ENCODE measurements at places on chromosomes 5 and 9. TPM values are rescaled to one million over a fixed set of nuclear protein-coding genes. Genes with fewer than 3 reads are reported as not detected.

FAM169A gene
- 4.7 TPM for polyA plus RNA-seq

PRR16 gene
- not detected for polyA plus RNA-seq

CDH9 gene
- polyA plus RNA-seq: not detected

SPOCK1 gene
- not detected for polyA plus RNA-seq

SLC4A9 gene
- polyA plus RNA-seq: not detected

KIF24 gene
- polyA plus RNA-seq: 0.19 TPM

LRRC19 gene
- not detected for polyA plus RNA-seq

SLC23A1 gene
- not detected for polyA plus RNA-seq

PCAT7 gene
- not detected for polyA plus RNA-seq

BTNL8 gene
- polyA plus RNA-seq: not detected

SOHLH1 gene
- not detected for polyA plus RNA-seq

RLN2 gene
- polyA plus RNA-seq: 5.6 TPM

FCN1 gene
- 2.1 TPM for polyA plus RNA-seq

MRRF gene
- 24.3 TPM for polyA plus RNA-seq

SPATA6L gene
- 0.68 TPM for polyA plus RNA-seq

DBH gene
- 0.38 TPM for polyA plus RNA-seq

CCL28 gene
- 9.8 TPM for polyA plus RNA-seq

CDC14B gene
- 9.3 TPM for polyA plus RNA-seq

PRLR gene
- not detected for polyA plus RNA-seq

MYOT gene
- polyA plus RNA-seq: 0.87 TPM

PIP5K1B gene
- 0.54 TPM for polyA plus RNA-seq

UHRF2 gene
- 11.4 TPM for polyA plus RNA-seq

EIF4E1B gene
- not detected for polyA plus RNA-seq

MAMDC4 gene
- 0.22 TPM for polyA plus RNA-seq

PLAC8L1 gene
- not detected for polyA plus RNA-seq

HMMR gene
- polyA plus RNA-seq: not detected

HNRNPA0 gene
- 17.8 TPM for polyA plus RNA-seq

GPR150 gene
- polyA plus RNA-seq: 3.5 TPM

DMRT3 gene
- polyA plus RNA-seq: not detected

IFNA21 gene
- polyA plus RNA-seq: not detected

PRRX2 gene
- polyA plus RNA-seq: not detected

WDR70 gene
- polyA plus RNA-seq: 19.1 TPM

PCDHA4 gene
- not detected for polyA plus RNA-seq

CTXN3 gene
- not detected for polyA plus RNA-seq

AHRR gene
- not detected for polyA plus RNA-seq

Data from naive thymus-derived CD4-positive, alpha-beta T cell (primary cell).